T1000 (cell line): ENCODE measurements at places on chromosomes 2 and 18.

DNA sequence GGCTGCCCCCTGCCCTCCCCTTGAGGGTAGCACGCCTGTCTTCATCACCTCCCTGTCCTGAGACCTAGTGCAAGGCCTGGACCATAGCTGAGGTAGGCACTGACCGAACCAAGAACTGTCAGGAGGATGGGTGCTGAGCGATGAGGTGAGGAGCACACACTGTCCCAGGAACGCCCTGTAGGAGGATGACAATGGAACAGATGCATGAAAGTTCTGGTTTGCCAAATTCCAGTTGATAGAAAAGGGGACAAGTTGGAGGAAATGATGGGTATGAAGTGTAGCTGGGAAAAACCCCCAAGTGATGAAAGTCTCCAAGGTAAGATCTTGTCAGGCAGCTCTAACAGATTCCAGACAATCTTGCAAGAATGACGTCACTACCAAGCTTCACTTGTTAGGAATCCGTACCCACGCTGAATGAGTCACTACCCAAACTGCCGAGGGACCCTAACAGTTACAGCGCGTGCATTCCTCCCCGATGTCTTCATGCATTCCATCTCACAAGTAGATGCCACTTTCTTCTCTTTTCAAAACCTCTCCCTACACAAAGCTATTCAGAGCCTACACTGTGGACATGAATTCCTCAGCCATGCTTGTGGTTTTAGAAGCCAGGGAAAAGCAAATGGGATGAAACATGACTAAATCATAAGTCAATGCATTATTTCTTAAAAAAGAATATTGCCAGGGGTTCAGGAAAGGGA, 27.6 kb downstream of the MRPL33 start:
- peak; percentile 87 for DNase-seq

- DNase-seq: no peak
These were observed 260.4 kb downstream of the ZNF516 start for GRCh38 chr18:76234676-76235060.

GRCh38 chr2:204336153-204336744, 209.0 kb upstream of the PARD3B start:
- DNase-seq: no peak

DNA sequence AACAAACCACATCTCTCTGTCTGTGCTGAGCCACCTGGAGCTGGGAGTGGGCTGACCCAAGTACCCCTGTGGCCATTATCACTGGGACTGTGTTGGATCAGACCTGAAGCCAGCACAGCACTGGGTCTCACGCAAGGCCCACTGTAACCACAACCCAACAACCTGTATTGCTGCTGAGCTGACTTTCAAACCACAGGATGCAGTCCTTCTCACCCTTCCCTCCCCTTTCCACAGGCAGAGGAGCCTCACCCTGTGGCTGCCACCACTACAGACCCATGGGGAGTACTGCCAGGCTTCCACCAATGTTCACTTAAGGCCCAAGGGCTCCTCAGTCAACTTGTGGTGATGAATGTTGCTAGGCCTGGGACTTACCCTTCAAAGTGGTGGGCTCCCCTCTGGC, 135.7 kb downstream of the DIS3L2 start:
- no peak for DNase-seq

- no peak for DNase-seq
These were observed 61.7 kb downstream of the INPP5D start for GRCh38 chr2:233121856-233122255.

GRCh38 chr18:12836551-12836950, 47.5 kb downstream of the PTPN2 start:
- no peak for DNase-seq

DNA sequence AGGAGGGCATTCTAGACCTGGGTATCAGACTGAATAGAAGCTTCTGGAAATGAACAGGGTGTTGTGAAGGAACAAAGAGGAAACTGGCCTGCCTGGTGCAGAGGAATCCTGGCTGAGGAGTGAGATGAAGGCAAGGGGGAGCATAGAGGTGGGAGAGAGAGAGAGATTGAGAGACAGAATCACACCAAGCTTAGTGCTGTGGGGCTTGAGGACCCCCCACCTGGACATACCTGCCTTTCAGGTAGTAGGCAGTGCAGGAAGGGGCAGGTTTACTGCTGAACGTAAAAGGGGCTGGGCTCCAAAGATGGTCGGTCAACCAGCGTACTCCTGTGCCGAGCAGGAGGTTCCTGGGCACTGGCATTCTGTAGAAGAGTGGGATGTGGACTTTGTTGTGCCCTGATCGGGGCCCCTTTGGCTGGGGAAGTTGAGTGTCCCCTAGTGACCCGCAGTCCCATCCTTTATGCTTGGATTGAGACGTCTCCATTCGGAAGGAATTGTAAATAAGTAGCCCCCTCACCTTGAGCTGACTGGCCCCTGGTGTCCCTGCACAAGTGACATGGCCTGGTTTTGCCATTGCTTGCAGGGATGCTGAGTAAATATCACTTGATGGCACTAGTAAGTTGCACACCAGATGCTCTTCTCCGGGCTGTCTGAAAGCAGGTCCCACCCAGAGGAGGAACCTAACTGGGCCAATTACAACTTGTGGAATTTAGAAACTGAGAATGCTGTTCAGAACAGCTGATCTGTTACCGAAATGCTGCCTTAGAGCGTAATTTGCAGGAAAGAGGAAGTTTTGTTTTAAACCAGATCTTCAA, 1.4 kb downstream of the UBE2F start:
- no peak for DNase-seq

DNA sequence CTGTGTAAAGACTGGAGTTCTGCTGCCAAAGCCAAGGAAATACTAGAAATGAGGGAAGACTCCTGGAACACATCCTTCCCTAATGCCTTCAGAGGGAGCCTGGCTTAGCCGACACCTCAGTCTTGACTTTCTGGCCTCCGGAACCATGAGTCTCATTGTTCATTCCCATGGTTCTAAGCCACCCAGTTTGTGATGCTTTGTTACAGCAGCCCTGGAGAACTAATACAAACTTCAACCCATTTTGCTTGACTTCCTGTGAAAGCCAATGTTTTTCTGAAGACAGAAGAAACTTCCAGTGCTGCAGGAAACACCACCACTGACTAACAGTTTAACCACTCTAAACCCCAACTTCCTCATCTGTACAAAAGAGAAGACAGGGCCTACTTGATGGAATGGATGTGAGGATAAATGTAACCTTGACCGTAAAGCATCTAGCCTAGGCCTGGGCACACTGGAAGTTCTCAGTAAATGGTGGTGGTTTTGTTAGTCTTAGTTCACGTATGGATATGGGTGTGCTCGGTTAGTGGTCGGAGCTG, 85.9 kb upstream of the RFX8 start:
- DNase-seq: no peak

- DNase-seq: no peak
These were observed 110.0 kb downstream of the MBP start for GRCh38 chr18:77022556-77022955.

- DNase-seq: no peak
These were observed 82.0 kb downstream of the SMAD7 start for GRCh38 chr18:48868468-48869466.

- DNase-seq: no peak
These were observed 65.8 kb downstream of the CCDC138 start for GRCh38 chr2:108852375-108852774.

- DNase-seq: no peak
These were observed 13.6 kb upstream of the LDAH start for GRCh38 chr2:20836521-20836920.

- DNase-seq: no peak
These were observed 445.7 kb upstream of the FANCL start for GRCh38 chr2:58686776-58687175.

DNA sequence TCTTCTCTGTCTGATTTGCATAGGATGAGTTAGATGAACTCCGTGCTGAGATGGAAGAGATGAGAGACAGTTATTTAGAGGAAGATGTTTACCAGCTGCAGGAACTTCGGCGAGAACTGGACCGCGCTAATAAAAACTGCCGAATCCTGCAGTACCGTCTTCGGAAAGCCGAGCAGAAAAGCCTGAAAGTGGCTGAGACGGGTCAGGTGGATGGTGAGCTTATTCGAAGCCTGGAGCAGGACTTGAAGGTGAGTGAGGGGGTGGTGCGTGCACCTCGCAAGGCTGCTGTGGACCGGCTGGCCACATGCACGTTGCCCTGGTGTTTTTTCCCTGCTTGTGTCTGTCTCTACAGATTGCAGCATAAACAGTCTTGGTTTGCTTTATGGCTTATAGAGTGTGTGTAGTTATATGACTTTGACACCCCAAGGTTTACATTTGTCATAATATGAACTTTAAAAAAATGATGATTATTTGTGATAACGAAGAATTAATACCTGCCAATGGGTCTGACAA, 13.1 kb downstream of the MTCL1 start:
- no peak for DNase-seq

- DNase-seq: no peak
These were observed 13.2 kb downstream of the ITM2C start for GRCh38 chr2:230877759-230878598.

- no peak for DNase-seq
These were observed 30.1 kb upstream of the CEP68 start for GRCh38 chr2:65026154-65026553.

DNA sequence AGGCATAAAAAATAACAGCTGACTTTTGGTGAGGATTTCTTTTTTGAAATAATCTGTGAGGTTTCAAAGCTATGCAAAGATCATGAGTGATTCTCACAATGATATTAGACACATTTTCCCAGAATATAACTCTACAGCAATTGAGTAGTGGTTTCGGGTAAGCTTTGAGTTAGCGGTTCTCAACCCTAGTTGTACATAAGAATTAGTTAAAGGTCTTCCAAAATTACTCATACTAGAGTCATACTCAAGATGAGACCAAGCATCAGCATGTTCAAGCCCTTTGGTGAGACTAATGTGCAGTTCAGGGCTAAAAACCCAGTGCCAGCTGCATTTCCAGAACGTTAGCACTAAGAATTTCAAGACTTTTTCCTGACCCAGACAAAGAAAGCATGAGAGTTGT, 31.1 kb downstream of the DSG4 start:
- no peak for DNase-seq

GRCh38 chr2:26191316-26192159, 18.6 kb downstream of the GAREM2 start:
- DNase-seq: no peak

DNA sequence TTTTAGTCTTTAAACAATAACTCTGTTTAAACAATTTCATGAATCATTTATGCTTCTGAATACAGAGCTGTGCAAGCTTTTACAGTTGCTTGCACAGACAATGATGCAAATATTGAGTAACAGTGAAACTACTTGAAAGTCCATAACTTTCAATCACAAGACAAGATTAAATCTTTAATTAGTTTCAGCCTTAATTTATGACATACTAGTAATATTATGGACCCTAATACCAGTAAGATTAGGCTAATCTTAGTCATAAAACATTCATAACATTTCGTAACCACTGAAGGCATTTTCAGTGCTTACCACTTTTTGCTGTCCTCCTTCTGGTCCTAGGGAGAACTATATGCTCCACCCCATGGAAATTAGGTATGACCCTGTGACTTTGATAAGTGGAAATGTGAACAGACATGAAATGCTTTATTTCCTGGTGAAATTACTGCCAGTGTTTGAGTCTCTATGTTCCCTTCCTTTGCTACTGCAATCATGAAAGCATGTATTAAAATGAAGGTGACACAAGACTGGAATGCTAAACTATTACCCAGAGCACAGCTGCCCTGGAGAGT, 1.8 kb upstream of the COBLL1 start:
- DNase-seq: no peak

- no peak for DNase-seq
These were observed 1.0 kb downstream of the MARS2 start for GRCh38 chr2:197705912-197706838.

- no peak for DNase-seq
These were observed 31.0 kb upstream of the REV1 start for GRCh38 chr2:99520813-99521212.

DNA sequence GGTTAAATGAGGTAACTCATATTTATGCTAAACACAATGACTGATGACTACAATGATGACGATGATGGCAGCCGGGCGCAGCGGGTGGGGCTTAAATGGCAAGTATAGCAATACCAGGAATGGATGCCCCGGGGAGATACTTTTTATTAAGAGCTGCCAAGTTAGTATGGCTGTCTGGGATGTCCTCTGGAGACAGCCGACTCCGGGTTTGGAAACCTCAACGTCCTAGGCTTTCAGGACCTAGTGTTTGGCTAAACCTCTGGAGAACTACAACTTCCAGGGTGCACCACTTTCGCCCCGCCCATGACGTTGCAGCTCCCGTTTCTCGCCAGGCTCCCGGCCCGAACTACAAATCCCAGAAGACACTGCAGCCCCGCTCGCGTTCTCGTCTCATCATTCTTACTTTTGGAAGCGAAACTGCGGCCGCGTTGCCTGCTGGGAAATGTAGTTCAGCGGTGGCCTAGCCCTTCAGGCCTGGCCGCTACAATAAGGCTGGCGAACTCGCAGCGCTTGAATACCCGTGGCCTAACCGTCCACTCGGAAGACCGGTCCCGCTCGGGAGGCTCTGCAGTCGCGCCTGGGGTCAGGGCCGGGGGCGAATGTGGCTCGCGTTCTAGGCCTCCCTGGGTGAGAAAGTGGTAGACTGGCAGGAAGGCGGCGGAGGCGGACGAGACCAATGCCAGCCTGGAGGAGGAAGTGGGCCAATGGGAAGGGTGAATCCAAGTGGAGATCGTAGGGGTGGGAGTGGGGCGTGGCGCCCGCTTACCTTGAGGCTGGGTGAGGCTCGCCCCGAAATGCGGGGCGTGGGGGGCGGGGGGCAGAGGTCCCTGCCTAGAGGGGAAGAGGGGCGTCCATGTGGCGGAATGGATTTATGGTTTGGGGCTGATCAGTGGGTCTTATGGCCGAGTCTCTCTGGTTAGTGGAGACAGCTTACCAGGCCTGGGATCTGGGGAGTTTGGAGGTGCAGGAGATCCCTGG, at the start of gene SMARCAL1:
SMARCAL1 (plus strand) TSS at position 463 of the 978 bp plus-strand sequence. CDS start 2,221 bp downstream, outside the sequence.
- DNase-seq: peak; percentile 97

- DNase-seq: no peak
These were observed 801.6 kb upstream of the GCFC2 start for GRCh38 chr2:76512201-76512820.

DNA sequence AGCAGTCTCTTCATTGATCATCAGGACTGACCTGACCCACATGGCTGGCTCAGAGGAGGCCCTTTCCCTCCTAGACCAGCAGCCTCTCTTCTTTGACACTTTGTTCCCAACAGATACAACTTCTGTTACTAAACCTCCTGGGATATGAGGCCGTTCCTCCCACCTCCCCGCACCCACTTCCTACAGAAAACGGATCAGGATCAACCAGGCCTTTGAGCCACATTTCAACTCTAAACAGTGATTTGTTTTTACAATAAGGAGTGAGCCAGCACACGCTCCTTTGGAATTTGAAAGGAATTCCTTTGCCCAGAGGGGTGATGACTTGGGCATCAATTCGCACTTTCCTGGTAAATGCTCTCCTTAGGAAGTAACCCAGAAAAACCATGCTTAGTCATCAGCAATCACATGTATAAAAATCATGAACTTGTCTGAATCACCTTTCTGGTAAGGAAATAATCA, 180.4 kb downstream of the FAM124B start:
- peak; percentile 60 for DNase-seq

DNA sequence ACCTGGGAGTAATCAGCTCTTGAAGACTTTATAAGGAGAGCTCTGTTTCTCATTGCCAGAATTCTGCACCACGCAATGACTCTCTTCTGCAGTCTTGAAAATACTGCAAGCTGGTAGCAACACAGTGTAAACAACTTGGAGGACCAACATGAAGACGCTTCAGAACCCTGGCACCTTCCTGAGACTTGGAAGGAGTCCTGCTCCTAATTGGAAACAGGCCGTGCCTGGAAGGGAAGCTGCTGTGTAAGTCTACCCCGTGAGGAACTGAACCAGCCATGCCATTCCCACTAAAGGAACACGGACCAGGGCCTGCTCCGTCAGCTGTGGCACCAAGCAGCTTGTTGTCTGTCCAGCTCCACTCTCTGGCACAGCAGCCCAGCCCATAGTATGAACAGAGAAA, 171.1 kb downstream of the PAX3 start:
- DNase-seq: no peak

- DNase-seq: no peak
These were observed 208.4 kb upstream of the ZNF521 start for GRCh38 chr18:25560369-25560768.
